ENCODE measurements at places on chromosomes 5 and 9.

- DNase-seq: peak; percentile 94
These were observed 41.5 kb downstream of the SH3PXD2B start for GRCh38 chr5:172412724-172413286.

- no peak for DNase-seq
These were observed 18.3 kb upstream of the SYNPO start for GRCh38 chr5:150622157-150622556.

DNA sequence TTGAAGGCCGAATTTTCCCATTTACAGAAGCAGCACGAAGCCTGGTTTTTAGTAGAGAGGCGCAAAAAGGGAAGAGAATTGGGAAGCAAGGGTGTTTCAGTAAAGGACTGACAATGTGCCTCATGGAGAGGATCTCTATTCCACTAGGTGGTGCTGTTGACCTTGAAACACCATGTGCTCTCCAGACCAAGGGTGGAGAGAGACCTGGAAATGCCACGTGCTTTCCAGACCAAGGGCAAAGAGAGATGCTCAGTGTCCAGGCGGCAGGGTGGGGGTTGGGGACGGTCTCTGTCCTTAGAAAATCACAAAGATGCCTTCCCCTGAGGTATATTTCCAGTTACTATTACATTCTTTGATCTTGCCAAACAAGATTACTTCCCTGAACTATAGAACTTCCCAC, 425.3 kb downstream of the CSNK1G3 start:
- no peak for DNase-seq

GRCh38 chr9:25917731-25918362, 239.6 kb upstream of the TUSC1 start:
- no peak for DNase-seq

GRCh38 chr5:132641241-132641723, 16.7 kb upstream of the IL13 start:
- no peak for DNase-seq

GRCh38 chr9:110742741-110743371, 74.3 kb downstream of the MUSK start:
- peak; percentile 34 for DNase-seq

DNA sequence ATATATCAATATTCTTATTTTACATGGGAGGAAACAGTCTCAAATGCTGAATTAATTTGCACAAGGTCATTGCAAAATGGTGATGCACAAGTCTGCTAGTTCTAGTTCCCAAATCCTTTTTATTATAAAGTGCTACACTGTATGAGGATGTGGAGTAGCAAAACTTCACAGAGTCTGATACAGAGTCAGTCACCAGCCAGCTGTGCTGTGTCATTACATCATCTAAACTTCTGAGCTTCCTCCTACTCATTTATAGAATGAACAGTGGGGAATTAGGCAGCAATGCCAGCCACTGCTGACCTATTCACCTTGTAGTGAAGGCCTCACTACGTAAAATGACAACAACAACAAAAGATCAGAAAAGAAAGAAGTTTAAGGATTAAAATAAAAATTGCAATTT, 357.8 kb downstream of the TMEM167A start:
- no peak for DNase-seq

DNA sequence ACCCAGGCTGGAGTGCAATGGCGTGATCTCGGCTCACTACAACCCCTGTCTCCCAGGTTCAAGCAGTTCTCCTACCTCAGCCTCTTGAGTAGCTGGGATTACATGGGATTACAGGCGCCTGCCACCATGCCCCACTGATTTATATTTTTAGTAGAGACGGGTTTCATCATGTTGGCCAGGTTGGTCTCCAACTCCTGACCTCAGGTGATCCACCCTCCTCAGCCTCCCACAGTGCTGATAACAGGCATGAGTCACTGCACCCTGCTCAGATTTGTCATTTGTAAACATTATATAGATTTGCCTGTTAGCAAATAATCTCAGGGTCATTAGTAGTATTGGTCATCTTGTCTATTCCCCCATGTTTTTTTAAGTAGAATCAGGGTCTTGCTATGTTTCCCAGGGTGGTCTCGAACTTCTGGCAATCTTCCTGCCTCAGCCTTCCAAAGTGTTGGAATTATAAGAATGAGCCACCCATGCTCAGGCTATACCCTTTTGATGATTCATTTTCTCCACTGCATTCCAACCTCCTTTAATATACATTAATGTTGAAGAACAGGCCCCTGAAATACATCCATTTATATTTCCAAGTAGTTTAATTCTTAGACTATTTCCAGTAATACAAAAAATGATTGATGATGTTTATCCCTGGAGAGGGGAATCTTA, 17.3 kb downstream of the CENPH start:
- DNase-seq: no peak

GRCh38 chr9:107389617-107390071, 99.9 kb downstream of the KLF4 start:
- no peak for DNase-seq

DNA sequence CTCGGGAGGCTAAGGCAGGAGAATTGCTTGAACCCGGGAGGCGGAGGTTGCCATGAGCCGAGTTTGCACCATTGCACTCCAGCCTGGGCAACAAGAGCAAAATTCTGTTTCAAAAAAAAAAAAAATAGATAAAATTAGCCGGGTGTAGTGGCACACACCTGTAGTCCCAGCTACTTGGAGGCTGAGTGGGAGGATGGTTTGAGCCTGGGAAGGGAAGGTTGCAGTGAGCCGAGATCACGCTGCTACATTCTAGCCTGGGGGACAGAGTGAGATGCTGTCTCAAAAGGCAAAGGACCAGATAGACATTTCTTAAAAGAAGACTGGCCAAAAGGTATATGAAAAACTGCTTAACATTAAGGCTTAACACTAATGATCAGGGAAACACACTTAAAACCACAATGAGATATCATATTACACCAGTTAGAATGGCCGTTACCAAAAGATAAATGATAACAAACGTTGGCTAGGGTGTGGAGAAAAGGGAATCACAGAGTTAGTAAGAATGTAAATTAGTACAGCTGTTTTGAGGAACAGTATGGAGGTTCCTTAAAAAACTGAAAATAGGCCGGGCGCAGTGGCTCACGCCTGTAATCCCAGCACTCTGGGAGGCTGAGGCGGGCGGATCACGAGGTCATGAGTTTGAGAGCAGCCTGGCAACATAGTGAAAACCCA, 10.1 kb upstream of the MARVELD2 start:
- no peak for DNase-seq

- DNase-seq: no peak
These were observed 42.8 kb upstream of the IPPK start for GRCh38 chr9:92712767-92713166.

GRCh38 chr9:90441814-90442213, 200.8 kb downstream of the DIRAS2 start:
- DNase-seq: no peak

DNA sequence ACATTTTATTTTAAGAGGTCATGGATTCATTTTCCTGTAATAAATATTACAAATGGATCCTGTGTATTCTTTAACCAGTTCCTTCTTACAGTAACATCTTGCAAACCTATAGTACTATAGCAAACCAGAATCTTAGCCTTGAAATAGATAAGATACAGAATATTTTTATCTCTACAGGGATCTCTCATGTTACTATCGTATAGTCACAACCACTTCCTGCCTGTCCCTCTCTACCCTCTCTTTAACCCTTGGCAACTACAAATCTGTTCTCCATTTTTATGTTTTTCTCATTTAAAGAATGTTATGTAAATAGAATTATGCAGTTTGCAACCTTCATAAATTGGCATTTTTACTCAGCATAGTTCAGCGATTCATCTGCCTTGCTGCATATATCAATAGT, 454.0 kb downstream of the DIRAS2 start:
- no peak for DNase-seq

DNA sequence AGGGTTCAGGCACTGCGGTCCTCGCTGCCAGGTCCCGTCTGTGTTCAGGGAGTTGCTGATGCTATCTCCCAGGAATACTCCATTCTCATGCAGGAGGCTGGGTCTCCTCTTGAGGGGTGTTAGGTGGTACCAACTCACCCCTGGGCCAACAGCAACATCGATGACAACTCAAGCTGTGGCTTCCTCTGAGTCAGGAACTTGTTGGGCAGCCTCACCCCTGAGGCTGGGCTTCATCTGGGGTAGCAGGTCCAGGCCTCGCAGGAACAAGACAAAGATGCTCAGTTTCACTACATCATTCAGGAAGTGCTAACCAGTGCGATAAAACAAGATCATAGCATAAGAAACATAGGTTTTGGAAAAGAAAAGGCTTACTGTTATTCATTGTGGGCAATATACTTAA, 125.9 kb downstream of the SYK start:
- no peak for DNase-seq

- no peak for DNase-seq
These were observed 331.5 kb downstream of the PIK3R1 start for GRCh38 chr5:68547056-68547455.

DNA sequence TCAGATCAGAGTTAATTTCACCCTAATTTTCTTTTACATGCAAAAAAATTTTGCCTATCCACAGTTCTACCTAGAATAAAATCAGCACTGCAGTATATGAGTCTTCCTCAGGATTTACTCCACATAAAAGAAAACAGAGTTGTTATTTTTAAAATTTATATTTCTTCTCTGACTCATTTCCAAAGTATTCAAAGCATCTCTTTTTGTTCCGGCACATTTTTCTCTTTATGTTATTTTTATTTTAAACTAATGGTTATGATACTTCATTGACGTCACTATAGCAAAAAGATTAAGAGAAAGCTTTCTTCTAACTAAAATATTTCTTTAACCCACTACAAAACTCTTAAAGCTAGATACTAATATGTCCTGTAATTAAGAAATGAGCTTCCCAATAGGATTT, 590.4 kb downstream of the PRELID2 start:
- DNase-seq: no peak

DNA sequence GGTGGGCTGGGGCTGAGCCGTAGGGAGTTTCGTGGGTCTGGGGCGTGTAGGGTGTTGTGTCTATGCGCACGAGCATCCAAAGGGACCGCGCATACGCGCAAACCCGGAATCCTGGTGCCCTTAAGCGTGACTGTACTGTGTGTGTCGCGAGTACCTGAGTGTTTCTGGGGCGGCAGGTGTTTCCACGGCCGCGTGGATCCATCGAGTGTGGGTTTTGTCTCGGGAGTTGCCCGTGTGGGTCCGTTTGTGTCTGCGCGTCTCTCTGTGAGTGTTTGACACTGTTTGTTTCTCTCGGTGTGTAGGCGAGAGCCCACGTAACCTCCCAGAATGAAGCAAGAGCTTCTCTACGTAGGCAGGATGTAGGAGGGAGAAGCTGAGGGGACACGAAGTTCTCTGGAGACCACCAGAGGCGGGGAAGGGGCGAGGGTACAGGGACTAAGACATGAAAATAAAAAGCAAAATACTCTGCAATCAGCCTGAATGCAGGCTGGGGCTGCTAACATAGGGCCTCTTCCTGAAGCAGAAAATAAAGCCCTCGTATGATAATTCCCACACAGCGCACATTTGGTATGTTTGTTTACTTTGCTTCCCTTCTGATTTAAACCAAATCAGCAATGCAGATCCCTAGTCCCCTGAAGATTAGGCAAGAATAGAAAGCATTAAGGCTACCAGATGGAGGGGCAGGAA, 588 bp upstream of the BRINP1 start:
- DNase-seq: no peak

- no peak for DNase-seq
These were observed 6.7 kb upstream of the SOX30 start for GRCh38 chr5:157658893-157659292.
